ENCODE measurements at places on chromosomes 1 and 21. TPM values are rescaled to one million over a fixed set of nuclear protein-coding genes. Genes with fewer than 3 reads are reported as not detected.

GRCh38 chr1:236092899-236093298 lies 28.0 kb upstream of the NID1 start:
- no peak for ATAC-seq

Gene KIFAP3
- total RNA-seq = 15.0 TPM

DNA sequence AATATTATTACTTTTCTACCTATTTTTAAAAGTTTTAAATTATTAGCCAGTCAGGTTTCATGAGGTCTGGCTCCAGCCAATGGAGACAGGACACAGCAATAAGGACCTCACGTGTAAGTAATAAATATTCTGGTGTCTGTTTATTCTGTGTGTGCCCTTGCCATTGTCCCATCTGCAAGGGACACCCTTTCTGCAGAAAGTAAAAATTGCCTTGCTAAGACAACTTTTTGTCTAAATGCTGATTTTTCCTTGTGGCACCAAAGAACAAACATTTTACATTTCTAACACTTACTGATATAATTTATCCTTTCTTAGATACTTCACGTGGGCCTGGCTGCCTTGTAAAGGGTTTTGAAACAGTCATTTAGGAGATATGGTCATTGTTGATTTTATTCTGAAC lies 29.4 kb downstream of the OVAAL start:
- ATAC-seq = no peak

GRCh38 chr1:206419250-206419649 lies 51.0 kb upstream of the IKBKE start:
- no peak for ATAC-seq
